ENCODE measurements at places on chromosomes 6 and 20. TPM values are rescaled to one million over a fixed set of nuclear protein-coding genes. Genes with fewer than 3 reads are reported as not detected.

PSMB8 gene
- total RNA-seq = 21.0 TPM

CST4 gene
- not detected for total RNA-seq

ZSCAN23 gene
- total RNA-seq = not detected

MYT1 gene
- total RNA-seq = 0.15 TPM

FABP7 gene
- not detected for total RNA-seq

CSNK2B gene
- total RNA-seq = 174 TPM

ADGRF1 gene
- total RNA-seq = 0.05 TPM

FERMT1 gene
- total RNA-seq = 14.7 TPM

ID4 gene
- 0.86 TPM for total RNA-seq

MICB gene
- total RNA-seq = 6.5 TPM

RIMS4 gene
- total RNA-seq = 1.7 TPM

AHI1 gene
- total RNA-seq = 8.4 TPM

PTGIS gene
- not detected for total RNA-seq

PLCB4 gene
- total RNA-seq = 23.2 TPM

DEFB124 gene
- total RNA-seq = 0.38 TPM

RAE1 gene
- 58.8 TPM for total RNA-seq
